NCI-H748 treated with DMSO at 0.1 percent for 48 hours (cell line): ENCODE measurements at places on chromosomes 12 and 14.

DNA sequence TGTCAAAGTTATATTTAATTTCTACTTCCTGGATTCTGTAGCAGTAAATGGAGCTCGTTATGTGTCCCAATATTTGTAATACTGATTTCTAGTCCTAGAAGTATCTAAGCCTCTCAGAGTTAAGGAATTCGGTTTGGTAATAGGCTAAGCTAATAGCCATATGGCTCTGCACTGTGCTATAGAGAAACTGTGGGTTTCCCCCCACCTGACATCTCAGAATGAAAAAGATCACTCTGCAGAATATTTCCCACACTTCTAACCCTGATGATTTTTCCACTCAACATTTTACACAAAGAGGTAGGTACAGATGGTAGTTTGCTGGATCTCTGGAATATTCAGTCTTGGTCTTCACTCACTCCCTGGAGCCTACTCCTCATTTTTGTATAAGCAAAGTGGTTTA is 71.2 kb downstream of the BORCS5 start:
- DNase-seq, result no peak

DNA sequence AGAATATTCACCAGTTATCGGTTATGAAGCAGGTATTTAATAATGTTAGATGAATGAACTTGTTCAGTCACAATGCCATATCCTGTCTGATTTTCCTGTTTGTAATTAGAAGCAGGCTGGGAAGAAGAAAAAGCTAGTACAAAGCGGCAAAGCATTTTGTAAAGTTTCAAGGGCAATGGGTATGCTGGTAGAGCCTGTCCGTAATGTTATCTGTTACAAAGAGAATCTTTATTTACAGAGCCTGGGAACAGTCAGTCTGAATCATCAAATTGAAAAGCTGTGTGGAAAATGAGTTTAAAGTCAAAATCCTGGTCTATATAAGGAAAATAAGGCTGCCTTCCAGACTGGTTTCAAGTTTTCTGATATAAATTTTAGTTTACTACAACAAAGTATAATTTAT is 40.5 kb downstream of the PARP11 start:
- no peak for DNase-seq

GRCh38 chr12:108817909-108818308 is 39.5 kb downstream of the SSH1 start:
- DNase-seq, result no peak

- DNase-seq, result no peak
Observed at GRCh38 chr12:121693155-121693687, 19.3 kb upstream of the TMEM120B start.

DNA sequence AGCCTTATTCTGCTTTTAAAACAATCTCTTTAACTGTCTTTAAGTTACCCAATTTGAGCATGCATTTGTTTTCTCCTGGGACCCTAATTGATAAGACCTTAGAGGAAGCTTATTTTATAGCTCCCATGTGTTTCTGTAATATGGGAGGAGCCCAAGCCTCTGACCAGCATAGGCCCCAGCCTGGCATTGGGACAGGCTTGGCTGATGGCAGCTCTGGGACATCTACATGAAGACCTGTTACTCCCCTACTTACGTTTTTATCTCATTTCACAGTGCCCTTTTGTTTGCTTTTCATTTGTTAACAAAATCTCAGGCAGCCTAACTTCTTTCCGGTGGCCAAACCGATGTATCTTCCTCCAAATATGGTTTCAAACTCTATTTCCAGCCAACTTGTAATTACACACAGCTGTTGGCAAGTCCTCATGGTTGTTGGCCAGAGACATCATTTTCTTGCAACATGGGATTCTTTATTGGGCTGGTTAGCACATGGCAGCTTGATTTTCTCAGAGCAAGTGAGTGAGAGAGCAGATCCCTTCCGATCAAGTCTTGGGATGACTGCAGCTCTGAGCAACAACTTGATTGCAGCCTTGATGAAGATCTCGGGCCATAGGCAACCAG is 1117.5 kb downstream of the AACS start:
- no peak for DNase-seq

DNA sequence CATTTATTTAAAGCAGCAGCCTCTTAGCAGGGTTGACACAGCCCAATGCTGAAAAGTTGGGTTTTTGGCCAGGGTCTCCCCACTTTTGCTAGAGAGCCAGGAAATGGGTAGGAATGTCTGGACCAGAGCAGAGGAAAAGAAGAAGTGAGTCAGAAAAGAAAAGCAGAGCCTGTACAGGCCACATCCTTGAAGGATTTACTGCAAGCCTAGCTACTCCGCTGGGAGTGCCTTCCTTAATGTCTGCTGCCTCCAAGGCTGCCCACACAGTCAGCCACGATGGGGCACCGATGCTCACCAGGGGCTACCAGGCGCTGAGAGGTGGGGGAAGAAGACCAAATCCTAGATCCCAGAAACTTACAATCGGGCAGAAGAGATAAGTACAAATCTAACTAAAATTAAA is 139.2 kb downstream of the C12orf75 start:
- DNase-seq, result no peak

GRCh38 chr14:92631098-92631497 is 117.3 kb downstream of the LGMN start:
- DNase-seq, result no peak

DNA sequence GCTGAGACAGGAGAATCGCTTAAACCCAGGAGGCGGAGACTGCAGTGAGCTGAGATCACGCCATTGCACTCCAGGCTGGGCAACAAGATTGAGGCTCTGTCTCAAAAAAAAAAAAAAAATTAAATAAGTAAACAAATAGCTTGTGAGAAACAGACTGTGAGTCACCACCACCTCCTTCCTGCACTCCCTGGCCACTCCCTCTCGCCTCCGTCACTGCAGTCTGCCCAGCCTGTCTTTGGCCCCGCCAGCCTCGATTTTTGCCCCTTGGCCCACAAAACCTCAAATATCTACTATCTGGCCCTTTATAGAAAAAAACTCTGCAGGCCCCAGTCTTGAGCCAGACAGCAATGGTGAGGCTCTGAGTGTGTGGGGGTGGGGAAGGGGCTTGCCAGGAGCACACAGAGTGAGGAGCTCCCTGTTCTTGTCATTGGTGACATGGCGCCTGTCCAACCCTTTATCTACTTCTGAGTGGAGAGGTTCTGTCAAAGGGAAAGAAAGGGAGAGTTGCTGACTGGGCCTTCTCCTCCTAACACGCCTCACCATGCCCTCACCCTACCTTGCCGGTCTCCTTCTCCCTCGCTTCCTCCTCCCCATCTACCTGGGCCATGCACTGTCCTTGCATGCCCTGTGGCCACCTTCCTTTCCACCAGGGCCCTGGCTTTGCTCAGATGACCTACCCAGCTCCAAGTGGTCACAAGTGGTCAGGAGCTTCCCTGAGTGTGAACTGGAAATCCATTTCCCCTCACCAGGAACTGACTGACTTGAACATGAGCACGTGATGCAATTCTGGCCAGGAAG is 22.1 kb downstream of the LGMN start:
- DNase-seq, result no peak

- peak; percentile 61 for DNase-seq
Observed at GRCh38 chr12:41950455-41950854, 194.2 kb downstream of the GXYLT1 start.

DNA sequence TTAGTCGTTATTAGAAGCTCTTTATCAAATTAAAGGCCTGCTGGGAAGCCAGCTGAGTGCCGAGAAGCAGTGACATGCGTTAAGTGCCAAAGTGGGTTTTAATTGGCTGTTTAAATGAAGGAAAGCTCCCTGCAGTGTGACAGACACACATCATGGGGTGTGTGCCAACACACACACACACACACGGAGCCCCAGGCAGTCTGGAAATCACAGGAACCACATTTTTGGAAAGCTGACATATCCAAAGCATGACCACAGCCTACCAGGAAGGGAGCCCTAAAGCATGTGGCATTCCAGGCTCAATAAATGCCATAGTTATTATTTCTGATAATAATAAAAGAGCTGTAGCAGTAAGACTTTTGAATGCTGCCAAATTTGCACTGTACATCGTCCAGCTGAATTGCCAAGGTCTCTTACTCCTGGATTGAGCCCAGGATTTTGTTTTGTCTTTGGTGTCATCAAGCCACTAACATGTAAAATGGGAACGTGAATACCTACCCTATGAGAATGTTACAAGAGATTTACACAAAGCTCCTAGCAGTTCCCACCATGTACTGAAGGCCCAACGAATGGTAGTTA is 135.1 kb downstream of the TMEM30B start:
- peak; percentile 93 for DNase-seq

GRCh38 chr12:22172501-22172900 is 126.5 kb downstream of the CMAS start:
- DNase-seq, result no peak

- DNase-seq, result peak; percentile 40
Observed at GRCh38 chr12:105982022-105982421, 156.7 kb downstream of the NUAK1 start.

DNA sequence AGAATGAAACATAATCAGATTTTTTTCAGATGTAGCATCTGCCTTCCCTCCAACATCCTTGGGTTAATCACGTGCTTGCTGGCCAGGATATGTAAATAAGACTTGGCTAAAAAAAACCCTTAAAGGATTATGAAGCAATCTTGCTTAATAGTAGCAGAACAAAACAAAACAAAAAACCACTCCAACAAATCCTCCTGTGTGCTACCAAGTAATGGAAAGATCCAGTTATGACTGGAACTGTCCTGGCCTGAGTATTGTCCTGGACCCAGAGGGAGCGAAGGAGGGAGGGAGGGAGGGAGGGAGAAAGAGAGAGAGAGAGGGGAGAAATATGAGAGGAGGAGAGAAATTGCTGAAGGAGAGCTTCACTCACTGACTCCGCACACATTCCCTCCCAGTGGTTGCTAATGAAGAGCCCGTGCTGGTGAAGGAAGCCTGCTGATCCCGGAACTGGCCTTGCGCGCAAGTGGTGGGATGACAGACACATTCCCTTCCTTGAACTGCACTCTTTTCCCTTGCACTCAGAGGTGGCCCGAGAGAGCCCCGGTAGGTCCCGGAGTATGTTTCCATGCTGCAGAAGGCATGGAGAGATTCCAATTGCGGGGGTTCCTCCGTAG is 57.2 kb downstream of the HMGA2 start:
- DNase-seq, result no peak

- no peak for DNase-seq
Observed at GRCh38 chr12:16913832-16914490, 308.0 kb upstream of the LMO3 start.

DNA sequence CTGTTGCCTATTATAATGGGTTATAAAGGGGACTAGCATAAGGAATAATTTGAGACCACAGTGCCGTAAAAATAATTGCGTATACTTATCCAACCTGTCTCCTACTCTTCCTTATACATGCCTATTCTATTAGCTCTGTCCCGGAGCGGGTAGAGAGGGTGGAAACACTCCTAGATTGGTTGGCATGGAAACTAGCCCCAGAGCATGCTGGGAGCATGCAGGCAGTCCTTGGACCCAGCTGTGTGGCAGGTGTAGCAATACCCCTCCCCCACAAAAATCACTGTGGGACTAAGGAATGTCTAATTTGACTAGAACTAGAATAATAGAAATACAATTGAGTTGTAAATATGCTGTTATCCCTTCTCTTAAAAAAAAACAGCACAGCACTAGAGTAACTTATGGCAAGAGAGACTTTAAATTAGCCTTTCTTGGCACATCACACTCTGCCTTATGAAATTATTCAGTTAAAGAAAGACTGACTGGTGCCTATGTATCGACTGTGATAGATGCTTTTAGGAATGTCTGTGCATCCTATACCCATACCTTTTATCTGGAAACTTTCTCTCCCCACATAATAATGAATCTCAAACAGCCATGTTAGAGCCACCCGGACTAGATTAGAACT is 244.0 kb upstream of the DAAM1 start:
- peak; percentile 87 for DNase-seq

- no peak for DNase-seq
Observed at GRCh38 chr12:39043424-39043822, 138.0 kb upstream of the CPNE8 start.

- no peak for DNase-seq
Observed at GRCh38 chr14:104594310-104595046, 10.1 kb downstream of the TMEM179 start.

GRCh38 chr14:103732868-103733620 is 17.4 kb downstream of the ZFYVE21 start:
- DNase-seq, result no peak

DNA sequence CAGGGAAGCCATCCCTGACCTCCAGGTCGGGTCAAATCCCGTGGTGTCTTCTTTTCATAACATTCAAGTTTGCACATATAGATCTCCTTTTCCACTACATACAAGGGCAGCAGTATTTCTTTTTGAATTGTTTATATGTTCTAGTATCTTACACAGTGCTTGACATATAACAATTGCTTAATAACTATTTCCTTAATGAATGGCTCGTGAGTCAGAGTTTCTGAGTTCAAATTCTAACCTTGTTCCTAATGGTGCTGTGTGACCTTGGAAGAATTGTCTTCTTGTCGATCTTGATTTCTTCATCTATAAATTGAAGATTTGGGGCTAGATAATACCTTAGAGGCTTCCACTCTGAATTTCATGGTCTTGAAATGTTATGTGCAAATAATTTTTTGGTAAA is 57.2 kb upstream of the PELI2 start:
- DNase-seq, result no peak

DNA sequence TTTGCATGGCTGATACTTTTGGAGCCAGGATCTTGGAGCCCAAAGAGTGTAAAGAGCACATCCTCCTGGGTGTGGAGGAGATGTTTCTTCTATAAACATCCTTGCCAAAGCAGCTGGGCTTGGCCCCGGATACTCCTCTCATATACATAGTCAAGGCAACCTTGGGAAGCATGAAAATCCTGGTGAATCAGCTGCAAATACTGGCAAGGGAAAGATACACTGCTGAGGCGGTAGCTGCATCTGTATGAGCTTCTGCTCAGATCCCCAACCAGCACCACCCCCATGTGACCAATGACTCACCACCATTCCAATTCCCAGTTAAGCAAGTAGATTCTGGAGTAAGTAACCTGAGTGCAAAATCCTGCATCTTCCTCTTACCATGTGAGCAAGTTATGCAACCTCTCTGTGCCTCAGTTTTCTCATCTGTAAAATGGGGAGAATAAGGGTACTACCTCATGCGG is 567.4 kb downstream of the MED13L start:
- no peak for DNase-seq

DNA sequence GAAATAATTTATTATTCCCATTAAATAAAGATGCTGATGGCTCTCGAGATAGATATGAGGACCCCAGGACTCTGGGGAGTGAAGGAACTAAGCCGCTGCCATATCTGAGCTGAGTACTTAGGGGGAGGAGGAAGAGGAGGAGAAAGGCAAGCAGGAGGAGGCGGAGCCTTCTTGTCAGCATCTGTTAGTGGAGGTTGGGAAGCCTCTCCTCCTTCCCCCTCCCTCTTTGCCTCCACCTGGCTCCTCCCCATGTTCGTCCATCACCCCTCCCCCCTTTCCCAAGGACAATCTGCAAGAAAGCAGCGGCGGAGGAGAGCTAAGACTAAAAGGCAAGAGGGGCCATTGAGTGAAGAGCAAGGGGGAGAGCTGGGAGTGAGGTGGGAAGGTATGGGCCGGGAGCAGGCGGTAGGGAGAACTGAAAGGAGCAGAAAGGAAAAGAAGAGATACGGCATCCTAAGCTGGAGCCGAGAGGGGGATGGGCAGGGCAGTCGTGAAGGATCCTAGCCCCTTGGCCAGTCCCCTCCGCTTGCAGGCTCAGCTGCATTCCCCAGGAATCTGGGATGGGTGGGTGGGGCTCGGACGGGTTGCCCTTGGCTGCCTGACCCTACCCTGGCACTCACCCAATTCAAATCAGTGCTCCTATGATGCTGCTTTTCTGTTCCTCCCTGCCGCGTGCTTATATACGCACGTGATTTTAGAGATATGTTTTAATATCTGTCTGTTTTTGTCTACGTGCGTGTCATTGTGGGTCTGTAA is at the start of gene PFKM:
PFKM (plus strand) TSS at position 287 of the 756 bp plus-strand sequence. CDS start 3,411 bp downstream, outside the sequence.
- peak; percentile 71 for DNase-seq

- DNase-seq, result no peak
Observed at GRCh38 chr12:1611803-1612572, 17.0 kb upstream of the WNT5B start.

- DNase-seq, result no peak
Observed at GRCh38 chr12:112450725-112451124, 32.0 kb downstream of the PTPN11 start.
